ENCODE measurements at places on chromosomes 12 and 14.

DNA sequence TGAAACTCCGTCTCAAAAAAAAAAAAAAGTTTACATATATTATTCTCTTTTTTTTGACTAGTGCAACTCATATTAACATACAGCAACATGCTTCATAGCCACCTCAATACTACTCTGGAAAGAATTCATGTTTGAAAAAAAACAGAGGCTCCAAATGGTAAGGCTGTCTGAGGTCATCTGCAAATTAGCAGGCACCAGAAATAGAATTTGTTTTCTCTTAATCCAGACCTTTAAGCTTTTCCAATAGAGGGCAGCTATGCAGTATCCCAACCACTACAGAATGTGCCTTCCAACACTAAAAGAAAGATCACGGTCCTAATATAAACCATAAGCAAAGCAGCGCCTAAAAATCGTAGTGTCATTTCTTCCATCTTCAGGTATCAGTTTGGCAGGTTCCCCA is 12.0 kb downstream of the C2CD5 start:
- no peak for DNase-seq

- DNase-seq = no peak
These were observed 109.5 kb downstream of the NTS start for GRCh38 chr12:85983601-85984000.

GRCh38 chr14:31090883-31091764 is 64.9 kb upstream of the STRN3 start:
- DNase-seq = peak; percentile 92

DNA sequence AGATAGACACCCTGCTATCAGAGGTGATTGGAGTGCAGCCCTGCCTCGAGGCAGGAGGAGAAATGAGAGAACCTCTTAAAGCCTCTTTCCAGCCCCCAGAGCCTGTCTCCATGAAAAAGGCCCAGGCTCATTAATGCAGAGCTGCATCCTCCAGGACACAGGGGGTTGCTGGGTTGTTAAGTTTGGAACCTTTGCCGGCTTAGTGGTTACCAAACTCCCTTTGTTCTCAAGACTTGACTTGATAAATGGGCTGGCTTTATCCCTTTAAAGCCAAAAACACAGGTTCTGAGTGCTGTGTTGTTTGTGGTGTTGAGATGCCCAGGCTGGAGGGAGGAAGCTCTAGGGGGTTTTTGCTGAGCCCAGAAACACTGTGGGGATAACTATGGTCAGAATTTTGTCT is 71.0 kb downstream of the DAD1 start:
- DNase-seq = no peak

Measured in epithelial cell of esophagus (primary cell).